ENCODE measurements at places on chromosomes 1 and 21.

DNA sequence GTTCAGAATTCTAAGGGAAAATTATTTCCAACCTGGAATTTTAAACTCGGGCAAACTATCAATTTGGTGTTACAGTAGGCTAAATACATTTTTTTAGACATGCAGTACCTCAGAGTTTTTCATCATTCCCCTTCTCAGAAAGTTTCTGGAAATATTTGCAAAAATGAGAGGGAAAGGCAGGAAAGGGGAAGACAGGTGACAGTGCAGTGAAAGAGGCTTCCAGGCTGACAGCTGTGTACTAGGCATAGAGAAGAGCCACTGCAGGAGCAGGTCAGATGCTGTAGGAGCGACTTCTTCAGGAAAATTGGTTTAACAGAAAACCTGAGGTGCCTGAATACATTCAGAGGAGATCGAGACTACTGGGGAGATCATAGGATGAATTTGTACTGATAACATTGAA lies 19.9 kb downstream of the CERS2 start:
- DNase-seq = no peak

DNA sequence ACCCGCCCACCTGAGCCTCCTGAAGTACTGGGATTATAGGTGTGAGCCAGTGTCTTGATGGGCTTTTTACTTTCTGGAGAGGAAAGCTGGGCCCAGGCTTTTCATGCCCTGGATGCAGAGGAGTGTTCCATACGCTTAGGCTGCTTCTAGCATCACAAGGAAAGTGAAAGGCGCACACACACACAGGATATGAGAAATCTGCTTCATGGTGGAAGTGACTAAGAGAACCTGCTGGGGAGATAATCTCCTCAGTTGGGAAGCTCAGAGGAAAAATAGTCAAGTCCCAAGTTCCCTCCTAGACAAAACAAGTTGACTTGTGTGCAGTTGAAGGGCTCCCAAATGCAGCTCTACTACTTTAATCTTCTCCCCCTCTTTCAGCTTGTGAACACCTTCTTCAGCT lies 2.2 kb downstream of the NUDC start:
- DNase-seq = no peak

- DNase-seq = peak; percentile 66
Measured at GRCh38 chr1:248926401-248927182, 20.6 kb downstream of the PGBD2 start.

DNA sequence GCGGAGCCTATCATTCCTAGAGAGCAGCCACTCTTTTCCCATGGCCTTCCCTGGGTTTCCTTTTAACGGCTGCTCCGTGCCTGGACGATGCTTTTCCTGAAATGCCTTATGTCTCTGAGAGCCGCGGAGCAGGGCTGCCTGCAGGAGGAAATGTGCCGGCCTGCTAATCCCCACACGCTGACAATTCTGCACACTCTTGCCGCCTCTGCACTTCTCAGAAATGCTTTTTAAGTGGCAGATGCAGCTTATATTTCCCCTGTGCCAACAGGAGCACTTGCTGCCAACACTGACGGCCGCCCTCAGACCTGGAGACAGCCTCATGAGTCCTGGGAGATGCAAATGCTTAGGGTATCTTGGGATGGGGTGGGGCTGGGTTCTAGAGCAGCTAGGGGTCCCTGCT lies 253.2 kb downstream of the GRIK3 start:
- no peak for DNase-seq

GRCh38 chr1:28450561-28450960 lies 55.3 kb upstream of the RCC1 start:
- DNase-seq = no peak

GRCh38 chr1:87963556-87963955 lies 634.9 kb downstream of the LMO4 start:
- DNase-seq = no peak

GRCh38 chr21:41359286-41359685 lies 2.5 kb upstream of the MX2 start:
- no peak for DNase-seq

DNA sequence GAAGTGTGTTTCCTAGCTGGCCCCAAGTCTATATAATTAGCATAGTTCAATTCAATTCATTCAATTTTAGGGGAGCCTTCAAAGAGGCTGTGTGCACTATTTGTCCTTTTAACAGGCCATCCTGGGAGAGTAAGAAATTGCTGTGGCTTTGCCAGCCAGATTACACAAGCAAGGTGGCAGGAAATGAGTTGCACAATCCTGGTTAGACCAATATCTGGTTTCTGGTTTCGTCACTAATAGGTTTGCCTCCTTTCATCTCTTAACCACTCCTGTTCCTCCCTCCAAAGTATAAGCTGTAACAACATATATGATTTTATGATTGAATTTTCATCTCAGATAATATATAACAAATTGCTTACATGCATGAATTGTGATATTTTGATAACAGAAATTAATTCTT lies 84.1 kb upstream of the NEGR1 start:
- DNase-seq = peak; percentile 67

GRCh38 chr1:58353168-58353567 lies 193.4 kb downstream of the OMA1 start:
- no peak for DNase-seq

GRCh38 chr1:201295861-201296260 lies 12.6 kb downstream of the PKP1 start:
- peak; percentile 78 for DNase-seq

- peak; percentile 93 for DNase-seq
Measured at GRCh38 chr1:25890239-25891034, 14.9 kb upstream of the PAQR7 start.

- no peak for DNase-seq
Measured at GRCh38 chr21:35952651-35953340, 107.5 kb downstream of the SETD4 start.

All from M059J (cell line).